ENCODE measurements at places on chromosomes 2 and 18.

DNA sequence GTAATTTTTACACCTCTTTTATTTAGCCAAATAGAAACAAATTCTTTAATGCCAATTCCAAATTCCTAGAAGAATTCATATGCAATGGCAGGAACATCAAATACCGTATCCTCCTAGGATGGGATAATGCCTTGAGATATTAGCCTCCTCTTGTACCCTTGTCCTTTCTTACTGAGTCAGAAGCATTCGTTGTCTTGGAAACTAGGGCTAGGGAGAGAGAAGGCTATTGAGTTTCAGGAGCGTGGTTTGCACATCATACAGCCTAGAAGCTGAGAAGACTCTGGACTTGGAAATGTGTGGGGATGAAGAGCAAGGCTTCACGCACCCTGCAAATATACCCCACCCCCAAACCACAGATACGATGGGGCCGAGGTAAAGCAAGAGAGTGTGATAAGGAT is 300.7 kb downstream of the SP3 start:
- no peak for DNase-seq

GRCh38 chr2:150963336-150963735 is 298.3 kb downstream of the RBM43 start:
- no peak for DNase-seq

DNA sequence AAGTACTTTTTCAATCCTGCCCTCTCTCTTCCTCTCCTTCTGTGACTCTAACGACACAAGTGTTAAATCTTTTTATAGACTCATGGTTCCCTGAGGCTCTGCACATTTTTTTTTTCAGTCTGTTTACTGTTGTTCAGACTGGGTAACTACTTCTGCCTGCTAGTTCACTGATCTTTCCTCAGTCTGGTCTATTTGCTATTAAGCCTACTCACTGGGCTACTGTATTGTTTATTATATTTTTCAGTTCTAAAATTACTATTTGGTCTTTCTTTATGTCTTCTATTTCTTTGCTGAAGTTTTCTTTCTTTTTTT is 21.3 kb downstream of the PPP3R1 start:
- no peak for DNase-seq

DNA sequence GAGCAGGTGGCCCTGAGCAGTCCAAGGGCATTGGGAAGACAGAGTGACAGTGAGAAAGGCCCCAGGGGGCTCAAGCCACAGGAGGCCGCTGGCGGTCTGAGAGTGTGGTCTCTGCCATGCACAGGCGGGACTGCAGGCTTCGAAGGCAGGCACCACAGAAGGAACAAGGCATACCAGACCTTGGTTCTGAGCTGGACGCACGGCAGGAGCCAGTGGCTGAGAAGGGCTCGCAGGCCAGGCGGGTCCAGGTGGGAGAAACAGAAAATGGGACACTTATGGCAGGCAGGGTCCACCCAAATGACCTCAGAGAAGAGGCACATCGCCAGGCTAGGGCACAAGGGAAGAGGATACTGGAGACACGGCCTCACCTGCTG is 14.9 kb downstream of the HJURP start:
- no peak for DNase-seq

- no peak for DNase-seq
These were observed 1.3 kb downstream of the CYP27C1 start for GRCh38 chr2:127218812-127219170.

DNA sequence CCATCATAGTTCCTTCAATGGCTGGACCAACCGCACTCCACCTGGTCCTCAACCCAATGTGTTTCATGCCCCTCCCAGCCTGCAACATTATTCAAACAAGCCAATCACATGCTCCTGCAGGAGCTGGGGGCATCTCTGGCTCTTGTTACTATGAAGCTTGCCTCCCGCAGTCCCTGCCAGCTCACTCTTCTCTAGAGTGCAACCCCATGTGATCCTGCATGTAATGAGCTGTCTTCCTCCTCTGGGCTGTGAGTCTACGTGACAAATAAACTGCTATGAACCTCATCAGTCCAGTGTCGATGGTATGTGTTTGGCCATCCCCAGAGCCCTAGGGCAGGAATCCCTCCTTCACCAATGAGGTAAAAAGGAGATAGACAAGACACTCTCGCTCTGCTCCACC is 15.8 kb upstream of the BOD1L2 start:
- no peak for DNase-seq

- DNase-seq: no peak
These were observed 142.4 kb upstream of the AQP4 start for GRCh38 chr18:27007880-27008279.

- peak; percentile 67 for DNase-seq
These were observed 35.0 kb downstream of the RTN4 start for GRCh38 chr2:55014962-55015939.

- DNase-seq: no peak
These were observed 631.5 kb upstream of the KLHL29 start for GRCh38 chr2:22753476-22753875.

DNA sequence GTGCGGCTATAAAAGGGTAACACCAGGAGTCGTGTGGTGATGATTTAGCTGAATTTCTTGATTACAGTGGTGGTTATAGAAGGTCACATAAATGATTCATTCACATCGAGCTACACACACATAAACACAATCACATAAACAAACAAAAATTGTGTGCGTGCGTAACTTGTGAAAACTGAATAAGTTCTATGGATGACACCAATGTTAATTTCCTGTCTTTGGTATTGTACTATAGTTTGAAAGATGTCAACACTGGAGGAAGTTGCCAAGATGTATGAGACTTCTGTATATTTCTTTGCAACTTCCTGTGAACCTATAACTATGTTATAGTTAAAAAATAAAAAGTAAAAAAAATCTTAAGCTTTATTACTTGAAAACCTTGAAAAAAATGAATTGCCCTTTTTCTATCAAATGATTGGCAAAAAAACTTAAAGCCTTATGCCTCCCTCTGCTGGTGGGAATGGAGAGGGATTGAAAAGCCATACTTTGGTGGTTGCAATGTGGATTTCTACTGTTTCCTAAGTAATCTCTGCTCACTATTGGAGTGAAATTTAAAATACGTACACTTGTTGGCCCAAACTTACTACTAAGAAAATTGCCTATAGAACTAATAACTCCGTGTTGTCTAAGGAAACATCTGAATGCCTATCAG is 227.7 kb downstream of the RPIA start:
- DNase-seq: peak; percentile 32

- DNase-seq: no peak
These were observed 31.3 kb downstream of the CIB4 start for GRCh38 chr2:26609839-26610277.

GRCh38 chr18:26414901-26415440 is 133.4 kb downstream of the KCTD1 start:
- no peak for DNase-seq

- no peak for DNase-seq
These were observed 24.7 kb upstream of the TOGARAM2 start for GRCh38 chr2:28956415-28956826.

DNA sequence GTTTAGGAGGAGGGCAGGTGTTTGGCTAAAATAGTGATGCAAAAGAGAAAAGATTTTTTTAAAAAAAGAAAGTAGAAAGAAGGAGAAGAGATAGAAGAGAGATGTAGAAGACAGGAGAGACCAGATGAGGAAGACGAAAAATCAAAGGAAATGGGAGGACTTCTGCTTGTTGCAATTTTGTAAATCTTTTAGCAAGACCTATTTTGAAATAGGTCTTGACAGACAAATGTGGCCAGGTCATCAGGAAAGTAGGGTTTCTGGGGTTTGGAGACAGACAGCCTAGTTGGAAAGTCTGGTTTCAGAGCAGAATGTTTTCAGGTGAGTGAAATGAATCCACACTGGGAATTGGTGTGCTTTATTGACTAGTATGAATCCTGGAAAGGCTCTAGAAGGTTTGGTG is 104.5 kb upstream of the CAVIN2 start:
- no peak for DNase-seq

GRCh38 chr18:50666536-50666935 is 106.6 kb downstream of the MAPK4 start:
- no peak for DNase-seq

GRCh38 chr2:133407341-133407740 is 160.9 kb downstream of the NCKAP5 start:
- DNase-seq: no peak

GRCh38 chr2:16311521-16312440 is 353.9 kb downstream of the CYRIA start:
- no peak for DNase-seq

GRCh38 chr2:152518641-152519580 is 183.9 kb downstream of the FMNL2 start:
- no peak for DNase-seq

- DNase-seq: no peak
These were observed 230.9 kb upstream of the RGPD4 start for GRCh38 chr2:107595749-107596148.

- no peak for DNase-seq
These were observed 125.6 kb downstream of the BIRC6 start for GRCh38 chr2:32482471-32482870.

DNA sequence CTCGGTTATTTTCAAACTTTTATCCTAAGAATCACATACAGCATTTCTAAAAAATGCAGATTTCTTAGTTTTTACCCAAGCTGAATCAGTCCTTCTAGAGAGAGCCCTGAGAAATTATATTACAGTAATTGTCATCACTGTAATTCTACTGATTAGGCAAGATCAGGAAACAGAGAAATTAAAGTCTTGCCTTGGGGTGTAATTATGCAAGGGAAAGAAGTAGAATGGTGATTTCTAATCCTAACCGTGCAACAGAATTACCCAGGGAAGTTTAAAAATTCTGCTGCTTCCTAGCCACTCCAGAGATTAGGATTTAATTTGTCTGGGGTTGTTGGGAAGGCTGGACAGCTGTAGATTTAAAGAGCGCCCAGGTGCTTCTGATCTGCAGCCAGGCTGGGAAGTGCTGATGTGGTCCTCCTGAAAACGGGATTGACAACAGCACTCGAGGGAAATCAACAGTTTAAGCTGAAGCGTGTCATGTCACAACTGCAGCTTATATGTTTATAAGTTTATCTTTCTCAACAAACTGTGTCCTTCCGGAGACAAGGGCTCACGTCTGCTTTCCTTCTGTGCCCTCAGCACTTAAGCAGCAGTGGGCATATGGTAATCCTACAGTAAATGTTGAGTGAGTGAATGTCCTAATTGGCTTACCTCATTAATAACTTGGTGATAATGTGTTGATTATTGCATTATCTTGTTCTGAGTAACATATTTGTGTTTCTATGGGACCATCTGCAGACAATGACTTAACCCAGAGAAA is 671.9 kb upstream of the SOX11 start:
- no peak for DNase-seq

- no peak for DNase-seq
These were observed 343.6 kb upstream of the SYT4 start for GRCh38 chr18:43620936-43621335.

DNA sequence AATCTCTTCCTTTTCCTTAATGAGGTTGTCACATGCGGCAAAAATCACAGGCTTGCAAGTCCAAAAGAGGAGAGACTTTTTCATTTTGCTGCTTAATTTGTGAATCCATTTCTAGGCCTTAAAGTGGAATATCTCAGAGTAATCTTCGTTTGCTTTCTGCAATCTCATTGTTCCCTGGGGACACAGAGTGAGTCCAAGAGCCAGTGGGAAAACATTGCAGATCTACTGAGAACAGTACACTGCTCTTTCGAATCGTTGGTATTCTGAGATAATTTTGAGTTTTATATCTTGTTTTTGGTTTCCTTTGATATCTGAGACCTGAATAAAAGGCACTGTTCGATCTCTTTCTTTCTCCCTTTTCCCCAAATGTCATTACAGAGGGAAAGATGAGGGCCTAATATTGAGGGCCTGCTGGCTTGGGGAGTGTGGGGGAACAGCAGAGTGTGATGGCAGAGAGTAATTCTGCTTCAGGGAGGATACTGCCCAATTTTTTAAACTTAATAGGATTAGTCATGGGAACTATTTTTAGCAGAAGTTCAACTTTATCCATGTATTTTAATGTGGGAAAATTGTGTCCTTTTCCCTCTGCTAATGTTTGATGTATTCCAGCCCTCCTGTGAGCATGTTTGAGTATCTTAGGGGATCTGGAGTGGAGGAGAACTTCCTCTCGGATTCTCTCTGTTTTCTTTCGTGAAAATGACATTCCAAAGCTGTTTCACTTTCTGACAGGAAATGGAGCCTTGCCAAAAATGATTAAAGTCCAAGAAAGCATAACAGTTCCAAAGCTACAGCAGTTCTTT is 418.2 kb upstream of the ZEB2 start:
- no peak for DNase-seq

- DNase-seq: peak; percentile 36
These were observed 97.9 kb upstream of the ATL2 start for GRCh38 chr2:38474715-38475566.

GRCh38 chr2:72719416-72719815 is 106.4 kb downstream of the EXOC6B start:
- no peak for DNase-seq

DNA sequence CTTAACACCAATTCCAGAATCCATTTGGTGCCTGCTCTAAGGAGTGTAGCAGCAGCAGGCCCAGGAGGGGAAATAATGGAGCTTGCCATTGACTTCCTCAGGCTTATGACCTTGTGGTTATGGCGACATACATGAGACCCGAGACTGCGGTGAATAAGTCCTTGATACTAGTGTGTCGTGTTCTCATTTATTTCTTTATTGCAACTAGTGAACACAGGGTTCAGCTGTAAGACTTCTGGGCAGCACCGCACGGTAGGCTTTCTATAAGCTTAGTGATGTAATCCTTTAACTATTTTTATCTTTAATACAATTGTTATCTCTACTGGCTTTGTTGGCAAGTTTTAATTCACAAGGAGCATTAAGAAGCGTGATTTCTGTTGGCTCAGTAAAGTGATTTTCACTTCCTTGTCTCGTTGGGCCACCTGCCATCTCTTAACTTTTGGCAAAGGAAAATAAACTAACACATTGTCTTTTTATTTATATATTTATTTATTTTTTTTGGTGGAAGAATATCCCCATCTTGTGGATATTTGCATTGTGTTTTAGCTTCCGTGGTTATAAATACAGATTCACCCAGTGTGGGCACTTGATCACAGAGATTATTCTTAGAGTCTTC is 139.8 kb downstream of the LTBP1 start:
- DNase-seq: no peak

DNA sequence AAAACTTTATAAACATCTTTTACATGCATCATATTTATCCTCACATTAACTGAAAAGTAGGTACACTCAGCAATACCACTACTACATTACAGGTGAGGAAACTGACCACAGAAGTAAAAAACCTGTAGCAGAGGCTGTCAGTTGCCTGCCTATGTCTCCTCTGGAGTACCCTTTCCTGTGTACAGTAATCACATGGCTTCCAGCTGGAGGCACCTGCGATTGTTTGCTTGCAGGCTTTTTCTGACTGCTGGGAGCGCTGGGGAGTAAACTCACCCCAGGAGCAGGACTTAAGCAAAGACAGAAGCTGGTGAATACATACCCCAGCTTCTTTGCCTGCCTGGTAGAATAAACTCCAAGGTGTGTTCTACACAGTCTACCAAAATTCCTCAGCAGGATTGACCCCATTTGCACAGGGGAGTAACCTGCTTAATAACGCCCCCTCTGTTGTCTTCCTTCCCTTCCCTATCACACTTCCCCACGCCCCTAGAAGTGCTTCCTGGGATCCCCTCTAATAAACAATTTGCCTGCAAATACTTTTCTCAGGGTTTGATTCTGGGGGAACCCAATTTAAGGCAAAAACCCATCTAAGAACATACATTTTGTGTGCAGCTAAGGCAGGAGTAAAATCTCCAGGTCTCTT is 138.9 kb downstream of the PTH2R start:
- no peak for DNase-seq

- DNase-seq: no peak
These were observed 88.0 kb downstream of the ITGB1BP1 start for GRCh38 chr2:9335322-9335832.

GRCh38 chr18:48781163-48781987 is 169.4 kb downstream of the SMAD7 start:
- peak; percentile 65 for DNase-seq
